ENCODE measurements at places on chromosomes 6 and 20.
A peak's percentile ranks its signal among the peaks of the same experiment; 100 is the strongest.

DNA sequence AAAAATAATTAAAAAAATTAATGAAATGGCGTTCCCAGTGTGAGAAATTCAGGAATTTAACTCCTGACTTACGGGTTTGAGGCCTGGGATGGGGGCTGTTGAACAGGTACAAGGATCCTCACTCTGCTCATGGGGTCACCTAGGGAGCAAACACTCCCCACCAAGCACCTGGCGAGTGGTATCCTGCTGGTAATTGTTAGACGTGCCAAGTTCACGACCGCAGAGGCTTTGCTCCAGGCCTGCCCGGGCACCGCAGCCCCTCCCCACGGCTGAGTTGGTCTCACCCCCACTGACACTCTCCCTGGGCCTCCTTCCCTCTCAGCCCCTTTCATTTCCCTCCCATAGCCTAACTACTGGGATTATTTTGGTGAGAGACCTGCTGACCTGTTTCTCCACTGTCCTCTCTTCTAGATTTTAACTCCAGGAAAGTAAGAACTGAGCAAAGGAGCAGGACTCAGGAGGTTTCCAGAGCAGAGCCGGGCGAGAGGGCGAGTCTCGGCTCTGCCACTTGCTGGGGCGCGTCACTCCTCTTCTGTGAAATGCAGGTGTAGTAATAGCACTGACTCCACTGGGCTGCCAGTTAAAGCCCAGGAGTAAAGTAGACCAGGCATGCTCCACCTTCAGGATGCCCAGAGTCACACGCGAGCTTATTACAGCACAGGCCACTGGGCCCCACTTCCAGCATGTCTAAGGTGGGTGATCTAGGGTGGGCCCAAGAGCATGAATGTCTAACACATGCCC, 22.8 kb downstream of the BMP7 start:
- DNase-seq: no peak

GRCh38 chr20:7879883-7880282, 60.4 kb downstream of the HAO1 start:
- no peak for DNase-seq

GRCh38 chr6:28764761-28765282, 159.0 kb downstream of the TRIM27 start:
- DNase-seq: no peak

GRCh38 chr6:699319-699718, 6.4 kb upstream of the EXOC2 start:
- no peak for DNase-seq

DNA sequence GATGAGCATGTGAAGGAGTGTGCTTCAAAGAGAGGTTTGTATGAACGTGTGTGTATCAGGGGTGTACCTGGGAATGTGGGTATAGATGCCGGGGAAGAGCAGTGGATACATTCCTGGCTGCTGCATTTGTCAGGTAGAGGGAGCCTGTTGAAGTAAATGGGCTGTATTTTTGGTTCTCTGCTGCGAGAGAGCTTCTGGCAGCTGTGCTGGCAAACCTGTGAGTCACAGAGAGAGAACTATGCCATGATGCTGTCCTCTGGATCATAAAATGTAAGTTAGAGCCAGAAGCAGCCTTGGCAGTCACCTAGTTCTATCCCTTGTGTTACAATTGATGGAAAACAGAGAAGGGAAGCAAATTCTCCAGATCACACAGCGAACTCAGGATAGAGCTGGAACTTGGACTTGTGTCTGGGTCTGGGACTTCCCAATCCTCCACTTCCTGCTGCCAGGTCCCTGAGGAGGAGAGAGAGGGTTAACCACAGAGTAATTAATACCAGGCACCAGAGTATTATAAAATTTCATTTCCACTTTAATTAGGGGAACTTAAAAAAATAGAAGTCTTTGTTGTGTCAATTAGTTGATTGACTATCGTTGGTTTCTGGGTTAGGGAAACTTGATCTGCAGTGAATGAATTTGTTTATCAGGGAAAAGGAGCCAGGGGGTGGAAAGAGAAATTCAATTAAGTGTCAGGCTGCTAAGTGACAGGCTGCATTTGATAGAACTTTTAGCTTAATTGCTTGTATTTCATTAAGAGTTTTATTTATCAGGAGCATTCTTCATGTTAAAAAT, 41.1 kb upstream of the GTSF1L start:
- no peak for DNase-seq

DNA sequence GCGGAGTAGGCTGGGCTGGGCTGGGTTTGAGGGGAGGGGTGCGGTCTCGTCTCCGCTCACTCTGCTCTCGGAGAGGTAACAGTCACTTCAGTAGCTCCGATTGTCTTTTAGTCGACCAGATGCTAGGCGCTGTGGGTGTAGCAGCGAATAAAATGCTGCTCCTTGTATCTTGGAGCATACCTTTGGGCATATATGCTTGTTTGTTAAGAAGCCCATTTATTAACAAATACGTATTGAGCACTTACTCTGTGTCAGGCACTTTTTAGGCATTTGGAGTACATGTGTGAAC, 545 bp downstream of the ACTR5 start:
- no peak for DNase-seq

GRCh38 chr20:29740951-29741593, 1516.4 kb upstream of the DEFB115 start:
- DNase-seq: no peak

- DNase-seq: no peak
Observed at GRCh38 chr6:29495571-29495970, 7.8 kb upstream of the MAS1L start.

DNA sequence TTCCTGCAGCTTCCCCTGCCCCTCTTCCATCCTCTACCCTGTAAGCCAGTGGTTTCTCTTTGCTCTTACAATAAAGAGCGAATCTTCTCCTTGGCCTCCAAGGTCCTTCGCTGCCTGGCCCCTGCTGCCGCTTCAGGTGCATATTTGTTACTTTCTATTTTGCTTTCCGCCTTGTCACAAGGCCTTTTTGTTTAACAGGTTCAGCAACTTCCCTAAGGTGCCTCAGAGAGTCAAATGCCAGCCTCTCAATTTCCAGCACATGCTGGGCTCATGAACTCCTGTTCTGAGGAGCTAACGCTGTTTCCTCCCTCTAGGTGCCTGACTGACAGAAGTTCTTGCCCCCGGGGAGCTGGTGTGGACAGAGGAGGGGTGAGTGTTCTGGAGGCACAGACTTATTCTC, 42.4 kb upstream of the EPB41L1 start:
- DNase-seq: no peak

DNA sequence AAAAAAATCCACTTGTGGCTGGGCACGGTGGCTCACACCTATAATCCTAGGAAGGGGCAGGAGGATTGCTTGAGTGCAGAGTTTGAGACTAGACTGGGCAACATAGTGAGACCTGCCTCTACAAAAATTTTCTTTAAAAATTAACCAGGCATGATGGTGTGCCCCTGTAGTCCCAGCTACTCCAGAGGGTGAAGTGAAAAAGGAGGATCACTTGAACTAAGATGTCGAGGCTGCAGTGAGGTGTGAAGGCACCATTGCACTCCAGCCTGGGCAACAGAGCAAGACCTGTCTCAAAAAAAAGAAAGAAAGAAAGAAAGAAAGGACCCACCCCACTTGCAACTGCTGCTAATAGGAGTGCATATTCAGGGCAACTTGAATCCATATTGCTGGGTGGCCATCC, 13.7 kb upstream of the SNX3 start:
- no peak for DNase-seq

GRCh38 chr6:40626886-40627285, 39.7 kb upstream of the LRFN2 start:
- no peak for DNase-seq

GRCh38 chr20:43750774-43751166, 24.0 kb upstream of the GTSF1L start:
- no peak for DNase-seq

DNA sequence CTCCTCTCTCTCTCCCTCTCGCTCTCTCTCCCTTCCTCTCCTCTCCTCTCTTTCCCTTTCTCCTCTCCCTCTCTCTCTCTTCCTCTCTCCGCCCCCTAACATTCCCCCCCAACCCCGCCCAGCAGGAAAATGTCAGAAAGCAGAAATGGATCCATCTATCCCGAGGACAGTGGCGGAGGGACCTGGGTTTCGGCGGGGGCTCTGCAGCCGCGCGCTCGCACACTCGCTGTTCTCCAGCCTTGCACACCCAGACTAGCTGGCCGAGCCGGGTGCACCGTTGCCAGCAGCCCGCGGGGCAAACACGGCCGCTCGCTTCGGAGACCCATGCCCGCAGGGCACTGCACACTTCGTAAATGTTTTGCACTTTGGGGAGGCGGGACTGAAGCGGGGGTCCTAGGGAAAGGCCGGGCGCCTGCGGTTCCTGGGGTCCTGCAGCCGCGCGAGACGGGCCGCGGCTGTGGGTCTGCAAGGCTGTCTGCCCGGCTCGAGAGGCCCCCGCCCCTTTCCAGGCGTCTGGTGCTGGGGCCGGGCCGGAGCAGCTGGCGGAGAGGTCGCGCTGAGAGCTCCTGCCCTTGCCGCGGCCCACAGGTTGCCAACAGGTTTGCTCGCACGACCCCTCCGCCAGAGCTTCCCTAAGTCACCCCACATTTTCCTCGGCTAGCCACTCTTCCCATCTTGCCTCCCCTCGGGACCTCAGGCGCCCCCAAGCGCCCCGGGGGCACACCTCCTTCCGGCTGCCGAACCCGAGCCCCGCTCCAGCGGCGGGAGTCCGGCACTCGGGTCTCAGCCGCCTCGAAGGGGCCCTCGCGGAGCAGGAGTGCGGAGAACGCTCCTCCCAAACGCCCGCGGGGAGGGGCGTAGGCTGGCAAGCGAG, 818 bp upstream of the MDGA1 start:
- DNase-seq: peak; percentile 33

DNA sequence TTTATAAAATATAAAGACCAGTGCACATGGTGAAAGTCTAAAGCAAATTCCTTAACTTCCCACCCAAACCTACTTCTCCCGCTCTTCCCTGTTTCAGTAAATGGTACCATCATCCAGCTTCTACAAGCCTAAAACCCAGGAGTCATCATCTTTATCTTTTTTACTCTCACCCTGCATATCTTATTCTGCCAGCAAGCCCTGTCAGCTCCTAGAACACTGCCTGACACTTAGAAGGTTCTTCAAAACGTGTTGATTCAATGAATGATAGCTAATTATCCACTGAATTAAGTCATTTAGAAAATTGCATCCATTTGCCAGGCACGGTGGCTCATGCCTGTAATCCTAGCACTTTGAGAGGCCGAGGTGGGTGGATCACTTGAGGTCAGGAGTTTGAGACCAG, 185.7 kb downstream of the TFAP2B start:
- DNase-seq: no peak

DNA sequence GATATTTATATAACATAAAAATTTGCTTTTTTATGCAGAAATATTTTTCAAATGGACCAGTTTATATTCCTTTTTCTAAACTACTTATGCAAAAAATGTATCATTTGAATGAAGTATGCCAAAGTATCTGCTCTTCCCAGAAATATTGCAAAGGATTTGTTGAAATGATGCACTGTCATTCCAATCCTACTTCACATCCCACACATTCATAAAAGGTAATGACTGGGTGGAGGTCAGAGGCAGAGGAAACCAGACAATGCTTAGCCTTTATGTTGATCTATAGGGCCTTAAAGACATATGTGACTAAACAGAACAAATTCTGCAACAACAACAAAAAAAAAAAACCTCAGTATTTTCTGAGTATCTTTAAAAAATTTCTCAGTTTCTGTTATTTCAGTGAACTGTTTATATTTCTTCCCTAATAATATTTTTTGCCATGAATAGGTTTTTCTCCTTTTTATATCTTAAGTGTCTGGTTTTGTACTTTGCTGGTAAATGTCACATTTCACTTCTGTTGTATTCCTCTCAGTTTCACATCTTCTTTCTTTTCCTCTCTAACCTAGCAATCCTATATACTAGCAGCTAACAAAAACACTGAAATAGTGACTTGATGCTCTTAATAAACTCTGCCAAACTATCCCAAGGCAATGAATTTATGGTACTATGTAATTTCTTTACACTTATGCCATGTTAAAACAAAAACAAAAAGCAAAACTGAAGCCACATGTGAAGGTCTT, 374.1 kb downstream of the BCKDHB start:
- no peak for DNase-seq

- DNase-seq: no peak
Observed at GRCh38 chr6:148848915-148849314, 102.1 kb downstream of the UST start.

GRCh38 chr6:53691667-53692133, 26.1 kb upstream of the KLHL31 start:
- no peak for DNase-seq

DNA sequence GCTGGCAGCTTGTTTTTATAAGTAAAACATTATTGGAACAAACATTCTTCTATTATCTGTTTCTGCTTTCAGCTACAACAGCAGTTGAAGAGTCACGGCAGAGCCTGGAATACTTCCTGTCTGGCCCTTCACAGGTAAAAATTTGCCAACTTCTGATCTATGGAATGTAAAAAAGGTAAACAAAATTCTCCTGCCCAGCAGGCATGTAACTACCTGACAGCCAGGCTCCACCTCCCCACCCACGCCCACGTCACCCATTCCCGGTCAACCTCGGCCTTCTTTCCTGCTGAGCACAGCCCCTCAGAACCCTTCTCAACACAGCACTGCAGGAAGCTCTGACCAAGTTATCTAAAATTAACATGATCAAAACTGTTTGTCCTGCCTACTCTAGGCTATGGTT, 166.0 kb downstream of the DLL1 start:
- no peak for DNase-seq

- DNase-seq: no peak
Observed at GRCh38 chr20:6426287-6426891, 303.6 kb upstream of the FERMT1 start.

DNA sequence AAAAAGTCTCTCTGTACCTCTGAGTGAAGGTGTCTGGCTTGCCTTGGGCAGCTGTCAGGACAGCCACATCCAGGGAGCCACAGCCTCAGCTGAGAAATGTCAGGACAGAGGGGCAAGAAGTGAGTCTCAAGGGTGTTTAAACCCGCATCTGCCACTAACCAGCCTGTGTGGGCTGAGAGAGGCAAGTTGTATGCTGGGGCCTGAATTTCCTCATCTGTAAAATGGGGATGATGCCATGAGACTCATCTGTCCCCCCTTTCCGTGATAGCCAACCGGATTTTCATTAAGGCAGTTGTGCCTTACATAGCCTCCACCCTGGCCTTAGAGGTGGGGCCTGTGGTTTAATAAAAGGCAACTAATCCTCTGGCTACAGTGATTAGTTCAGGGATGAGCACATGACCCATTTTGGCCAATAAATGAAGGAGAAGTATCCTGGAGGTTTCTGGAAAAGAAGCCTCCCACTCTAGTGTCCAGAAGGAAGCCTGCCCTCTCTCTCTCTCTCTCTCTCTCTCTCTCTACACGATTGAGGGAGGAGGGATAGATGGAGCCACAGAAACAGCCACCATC, 79.3 kb downstream of the BMP7 start:
- no peak for DNase-seq

DNA sequence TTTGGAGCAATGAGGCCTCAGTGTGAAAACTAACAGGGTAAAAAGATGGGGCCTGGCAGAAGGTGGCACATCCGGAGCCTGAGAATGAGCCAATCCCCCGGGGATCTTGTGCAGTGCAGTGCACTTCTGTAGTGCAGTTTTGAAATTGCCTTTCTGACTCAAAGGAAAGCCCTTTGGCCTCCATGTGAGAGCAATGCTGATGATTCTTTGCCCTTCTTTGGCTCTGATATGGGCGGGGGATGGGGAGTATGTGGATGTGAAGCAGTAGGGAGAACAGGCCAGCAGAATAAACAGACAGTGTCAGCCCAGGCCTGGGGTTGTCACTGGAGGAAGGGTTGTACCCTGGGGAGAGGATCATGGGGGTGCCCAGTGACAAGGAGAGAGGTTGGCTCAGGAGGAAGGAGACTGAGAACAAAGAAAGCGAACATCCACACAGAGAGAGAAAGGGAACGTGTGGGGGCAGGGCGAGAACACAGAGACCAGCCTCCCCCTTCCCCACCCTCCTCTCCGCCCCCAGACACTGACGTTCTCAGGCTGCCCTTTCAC, 351.2 kb downstream of the CDC5L start:
- no peak for DNase-seq

- DNase-seq: no peak
Observed at GRCh38 chr20:62980970-62981369, 25.8 kb downstream of the BHLHE23 start.

Measured in stimulated activated CD4-positive, alpha-beta T cell treated with anti-CD3 and anti-CD28 coated beads, TNF-alpha, amount 100 ng/mL, for 1 hour (primary cell).